ENCODE measurements at places on chromosomes 11 and 22.

GRCh38 chr11:98107736-98108135 lies 913.0 kb upstream of the CNTN5 start:
- no peak for DNase-seq

- no peak for DNase-seq
These were observed 1402.6 kb downstream of the FAM181B start for GRCh38 chr11:81331088-81331487.

GRCh38 chr11:62295504-62295903 lies 3.4 kb downstream of the SCGB1D4 start:
- no peak for DNase-seq

DNA sequence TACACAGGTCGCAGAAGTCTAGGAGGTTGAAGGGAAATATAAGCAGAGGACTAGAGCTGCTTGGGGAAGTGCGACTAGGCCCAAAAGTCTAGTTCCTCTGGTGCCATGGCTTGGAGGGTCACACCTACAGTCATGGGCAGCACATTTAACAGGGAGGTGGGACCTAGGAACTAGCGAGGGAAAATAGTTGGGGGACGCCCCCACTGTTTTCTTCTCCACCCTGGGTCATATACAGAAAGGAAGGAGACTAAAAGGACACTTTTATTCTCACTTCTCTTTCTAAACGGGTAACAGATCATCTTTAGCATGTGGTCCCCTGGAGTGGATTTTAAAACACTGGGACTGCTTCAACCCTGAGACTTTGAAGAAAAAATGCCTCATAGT lies 16.6 kb downstream of the APIP start:
- DNase-seq: no peak

- no peak for DNase-seq
These were observed 131.8 kb downstream of the KIRREL3 start for GRCh38 chr11:126868741-126869140.

DNA sequence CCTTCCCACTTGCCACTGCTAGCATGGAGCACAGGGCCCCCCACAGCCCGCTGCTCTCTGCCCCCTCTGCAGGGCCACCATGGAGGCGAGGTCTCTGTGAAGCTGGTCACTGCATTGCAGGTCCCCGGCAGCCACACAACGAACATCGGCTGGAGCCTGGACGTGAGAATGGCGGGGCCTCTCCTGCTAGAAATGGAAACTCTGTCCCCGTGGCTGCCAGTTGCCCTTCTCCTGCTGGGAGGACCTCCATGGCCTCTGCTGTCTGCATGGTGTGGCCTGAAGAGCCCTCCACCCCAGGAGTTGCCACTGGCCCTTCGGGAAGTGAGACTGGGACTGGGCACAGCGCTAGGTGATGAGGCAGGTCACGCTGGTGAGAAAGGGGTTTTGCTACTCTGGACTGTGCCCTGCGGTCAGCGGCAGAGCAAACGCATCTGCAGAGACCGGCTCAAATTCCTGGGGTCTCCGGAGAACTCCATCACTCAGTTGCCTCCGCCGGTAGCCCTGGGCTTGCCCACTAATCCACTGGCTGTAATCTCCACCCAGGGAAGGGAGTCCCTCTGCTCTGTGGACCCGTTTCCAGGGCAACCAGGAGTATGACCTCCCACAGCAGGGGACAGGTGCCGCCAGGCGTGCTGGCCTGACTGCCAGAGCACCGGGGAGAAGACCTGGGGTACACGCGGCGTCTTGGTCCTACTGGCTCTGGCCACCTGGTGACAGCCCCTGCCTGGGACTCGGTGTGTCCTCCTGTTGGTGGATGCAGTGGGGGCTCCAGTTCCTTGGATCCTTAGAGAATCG lies 806.3 kb downstream of the BRD1 start:
- DNase-seq: no peak

DNA sequence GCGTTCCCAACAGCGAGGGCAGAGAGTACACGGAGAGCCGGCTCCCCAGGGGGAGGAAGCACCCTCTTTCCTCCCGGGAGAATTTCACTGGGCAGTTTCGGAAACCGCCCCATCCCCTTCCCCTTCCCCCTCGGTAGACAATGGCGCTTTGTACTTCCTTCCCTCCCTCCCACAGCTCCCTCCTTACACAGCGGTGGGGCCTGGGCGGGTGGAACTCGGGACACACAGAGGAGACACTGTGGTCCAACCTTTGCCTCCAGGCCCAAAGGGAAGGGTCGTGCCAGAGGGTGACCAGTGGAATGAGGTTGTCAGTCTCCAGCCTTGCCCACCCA lies 4.3 kb downstream of the SMTN start:
- DNase-seq: no peak

GRCh38 chr22:46057246-46058090 lies 80.5 kb upstream of the WNT7B start:
- no peak for DNase-seq

DNA sequence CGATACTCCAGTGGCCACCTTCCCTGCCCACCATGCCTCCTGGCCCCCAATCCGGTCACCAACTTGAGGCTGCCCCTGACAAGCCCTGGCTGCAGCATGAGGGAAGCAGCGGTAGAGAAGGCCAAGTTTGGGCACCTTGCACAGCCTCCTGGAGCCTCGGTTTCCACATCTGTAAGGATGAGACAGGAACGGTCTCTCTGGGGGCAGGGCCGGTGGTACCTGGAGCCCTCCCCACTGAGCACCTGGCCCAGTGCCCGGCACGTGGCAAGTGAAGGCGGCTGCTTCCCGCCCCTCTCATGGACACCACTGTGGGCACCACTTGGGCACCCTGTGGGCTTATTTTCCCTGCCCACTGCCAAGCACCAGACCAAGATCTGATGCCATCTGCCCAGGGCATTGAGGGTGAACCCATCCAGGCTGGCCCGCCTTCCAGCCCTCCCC lies 77.8 kb downstream of the CDKN1C start:
- DNase-seq: no peak

DNA sequence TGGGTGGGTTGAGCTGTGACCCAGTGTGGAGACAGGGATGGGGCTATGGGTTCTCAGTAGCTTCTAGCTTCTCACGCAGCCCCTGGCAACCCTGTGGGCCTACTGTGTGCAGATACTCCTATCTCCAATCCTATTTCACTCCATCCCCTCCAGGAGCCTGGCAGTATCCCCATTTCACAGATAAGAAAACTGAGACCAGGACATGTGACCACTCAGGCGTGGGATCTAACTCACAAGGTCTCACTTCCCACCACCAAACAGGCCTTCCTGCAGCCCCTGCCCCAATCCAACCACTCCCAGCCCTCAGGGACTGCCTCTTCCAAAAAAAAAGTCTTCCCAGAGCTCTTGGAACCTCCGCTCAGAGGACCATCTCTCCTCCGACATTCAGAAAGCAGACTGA lies 15.6 kb downstream of the ELFN2 start:
- DNase-seq: no peak

DNA sequence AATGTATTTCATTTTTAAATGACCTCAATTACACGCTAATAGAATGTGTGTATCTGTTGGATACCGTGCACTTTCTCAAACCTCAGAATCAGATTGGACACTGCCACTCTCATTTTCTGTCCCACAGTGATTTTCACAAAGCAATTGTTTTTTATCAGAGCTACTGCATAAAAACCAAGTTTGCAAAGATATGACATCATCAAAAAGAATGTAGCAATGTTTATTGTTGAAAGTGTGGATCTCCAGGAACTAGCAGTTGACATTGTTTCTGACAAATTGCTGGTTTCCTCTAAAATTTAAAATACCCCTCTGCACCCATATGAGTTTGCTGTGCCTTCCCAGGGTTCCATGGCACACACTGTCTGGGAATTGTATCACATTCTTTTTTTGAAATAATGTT lies 362.7 kb upstream of the DDI1 start:
- no peak for DNase-seq

- no peak for DNase-seq
These were observed 945.5 kb downstream of the OPCML start for GRCh38 chr11:132586801-132587200.

All from nucleus accumbens (tissue), 56 donors.